ENCODE measurements at places on chromosomes 2 and 18.
A peak's percentile ranks its signal among the peaks of the same experiment; 100 is the strongest.

DNA sequence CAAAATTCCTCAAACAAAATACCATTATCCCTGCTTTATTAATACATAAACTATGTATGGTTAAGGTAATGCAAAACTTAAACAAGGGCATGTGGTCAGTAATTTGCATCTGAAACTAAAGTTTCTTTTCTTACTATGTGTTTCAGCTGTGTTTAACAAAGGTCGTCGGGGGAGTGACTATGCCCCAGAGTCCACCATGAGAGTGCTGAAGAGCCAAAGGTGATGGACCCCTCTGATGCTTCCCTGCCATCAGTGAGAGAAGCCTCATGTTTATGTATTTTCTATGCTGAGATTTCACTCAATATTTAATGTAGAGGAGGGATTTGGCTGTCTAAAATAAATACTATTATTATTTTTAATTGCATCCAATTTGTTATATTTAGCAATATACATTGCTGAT lies 707.2 kb upstream of the REG3G start:
- no peak for DNase-seq

- no peak for DNase-seq
Measured at GRCh38 chr18:77005651-77006195, 126.9 kb downstream of the MBP start.

DNA sequence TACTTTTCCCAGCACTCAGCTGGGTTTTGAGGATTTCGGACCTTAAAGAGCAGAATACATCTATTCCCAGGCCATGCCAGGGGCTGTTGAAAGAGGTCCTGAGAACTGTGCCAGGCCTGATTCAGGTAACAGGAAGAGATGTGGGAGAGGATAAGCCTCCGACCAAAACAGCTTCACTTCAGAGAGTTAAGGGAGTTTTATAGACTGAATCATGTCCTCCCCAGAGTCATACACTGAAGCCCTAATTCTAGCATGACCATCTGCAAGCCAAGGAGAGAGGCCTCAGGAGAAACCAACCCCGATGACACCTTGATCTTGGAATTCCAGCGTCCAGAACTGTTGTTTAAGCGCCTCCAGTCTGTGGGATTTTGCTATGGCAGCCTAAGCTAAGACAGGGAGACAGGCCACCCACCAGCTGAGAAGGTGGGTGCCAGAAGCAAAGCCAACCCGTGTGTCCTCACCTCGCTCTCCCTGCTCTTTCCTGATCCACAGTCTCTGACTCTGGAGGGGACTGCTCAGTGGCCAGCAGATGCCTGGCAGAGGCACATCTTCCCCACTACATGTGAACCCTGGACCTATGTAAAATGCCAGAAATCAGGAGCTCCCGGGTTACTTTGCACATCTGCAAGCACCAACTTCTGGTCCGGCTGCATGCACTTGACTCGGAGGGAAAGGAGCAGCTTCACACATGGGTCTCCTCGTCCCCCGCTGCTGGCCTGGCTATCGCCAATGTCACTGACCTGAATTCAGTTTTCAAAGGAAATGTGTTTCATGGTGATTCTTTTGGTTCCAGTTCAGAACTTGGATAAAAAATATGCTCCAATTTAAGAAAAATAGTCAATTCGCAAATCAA lies 116.8 kb upstream of the EPC2 start:
- no peak for DNase-seq

DNA sequence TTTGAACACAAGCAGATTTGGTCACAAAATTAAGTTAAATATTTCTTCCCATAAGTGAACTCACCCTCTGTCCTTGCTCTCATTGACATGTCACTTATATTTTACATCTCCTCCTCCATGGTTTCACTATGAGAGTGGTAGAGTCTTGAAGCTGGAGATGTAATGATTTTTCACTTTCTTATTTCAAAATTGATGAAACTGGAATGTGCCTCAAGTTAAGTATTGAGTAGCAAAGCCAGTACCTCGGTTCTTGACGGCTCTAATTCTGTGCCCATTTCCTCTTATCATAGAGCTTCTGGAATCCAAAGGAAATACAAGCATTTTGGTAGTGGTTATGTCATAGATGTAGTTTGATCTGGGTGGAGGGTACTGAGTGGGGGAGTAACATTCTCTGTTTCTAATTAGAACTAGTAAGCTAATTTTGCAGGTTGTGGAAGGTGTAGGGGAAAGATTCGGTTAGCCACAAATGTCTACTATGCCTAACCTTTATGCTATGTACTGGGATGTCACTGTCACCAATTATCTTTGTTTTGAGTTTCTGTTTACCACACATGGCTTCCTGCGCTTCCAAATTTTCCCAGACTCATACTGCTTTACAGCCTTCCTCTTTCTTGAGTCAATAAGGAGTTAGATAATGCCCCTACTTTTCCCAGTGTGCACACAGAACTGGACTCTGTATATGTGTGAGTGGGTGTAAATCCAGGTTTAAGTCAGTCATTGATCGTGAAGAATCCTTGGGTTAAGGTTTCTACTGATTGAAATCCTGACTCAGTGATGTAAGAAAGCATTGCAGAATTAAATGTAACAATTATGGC lies 96.8 kb downstream of the DIS3L2 start:
- DNase-seq, result no peak

- DNase-seq, result no peak
Measured at GRCh38 chr2:42102591-42103450, 55.0 kb downstream of the PKDCC start.

- no peak for DNase-seq
Measured at GRCh38 chr2:86311879-86312278, 25.5 kb downstream of the REEP1 start.

DNA sequence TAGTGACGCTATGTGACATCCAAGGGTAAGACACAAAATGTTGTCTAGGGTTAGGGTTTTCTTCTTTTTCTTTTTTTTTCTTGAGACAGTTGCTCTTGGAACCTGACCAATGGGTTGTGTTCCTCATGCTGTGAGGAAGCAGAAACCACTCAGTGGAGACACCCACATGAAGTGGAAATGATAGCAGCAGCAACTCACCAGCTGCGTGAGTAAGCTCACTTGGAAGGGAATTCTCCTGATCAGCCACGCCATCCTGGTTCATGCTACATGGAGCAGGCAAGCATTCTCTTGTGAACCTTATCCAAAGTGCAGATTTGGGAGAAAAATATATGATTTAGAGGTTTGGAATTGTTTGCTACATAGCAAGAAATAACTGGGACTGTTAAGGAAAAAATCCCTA lies 863.7 kb downstream of the EPHA4 start:
- DNase-seq, result no peak

- DNase-seq, result peak; percentile 31
Measured at GRCh38 chr2:70070542-70071268, 16.6 kb upstream of the PCBP1 start.

GRCh38 chr2:16167870-16168426 lies 227.6 kb downstream of the MYCN start:
- DNase-seq, result no peak

- DNase-seq, result no peak
Measured at GRCh38 chr2:10372203-10372861, 69.6 kb downstream of the HPCAL1 start.

DNA sequence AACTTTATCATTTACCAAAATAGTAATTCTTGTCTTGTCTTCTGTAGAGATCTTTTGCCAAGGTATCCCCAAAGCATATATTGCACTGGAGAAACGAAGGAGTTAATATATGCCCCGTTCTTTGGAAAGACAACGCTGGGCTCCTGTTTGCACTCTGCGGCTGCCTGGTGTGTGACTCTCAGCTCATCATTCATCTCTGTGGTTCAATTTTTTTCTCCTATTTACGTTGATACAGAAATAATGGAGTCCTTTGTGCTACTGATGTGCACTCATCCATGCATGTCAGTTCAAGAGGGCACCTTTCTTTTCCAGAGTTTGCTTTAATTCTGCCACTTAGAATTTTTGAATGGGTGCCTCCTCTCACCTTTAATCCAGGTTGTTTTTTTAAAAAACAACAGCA lies 655.5 kb downstream of the DCDC2C start:
- DNase-seq, result no peak

- no peak for DNase-seq
Measured at GRCh38 chr2:233021771-233022170, 8.7 kb upstream of the NGEF start.

GRCh38 chr18:63382843-63383242 lies 15.8 kb upstream of the KDSR start:
- DNase-seq, result no peak

- DNase-seq, result no peak
Measured at GRCh38 chr2:24088821-24089359, 4.3 kb upstream of the TP53I3 start.

DNA sequence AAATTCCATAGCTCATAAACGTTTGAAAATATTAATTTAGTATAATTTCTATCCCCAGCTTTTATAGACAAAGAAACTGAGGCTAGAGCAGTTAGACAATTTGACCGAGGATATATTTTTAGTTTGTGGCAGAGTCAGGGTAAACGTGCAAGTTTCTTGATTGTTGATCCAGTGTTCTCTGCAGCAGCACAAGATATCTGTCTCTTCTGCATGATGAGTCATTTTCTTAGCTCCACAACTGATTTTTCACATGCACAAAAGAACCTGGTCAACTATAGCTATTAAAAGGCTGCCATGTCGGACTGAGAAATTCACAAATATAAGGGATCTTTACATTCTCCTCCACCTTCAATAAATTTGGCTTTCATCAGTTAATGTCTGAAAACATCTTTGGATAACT lies 143.4 kb upstream of the CYP26B1 start:
- DNase-seq, result no peak

GRCh38 chr2:111057045-111057444 lies 63.7 kb upstream of the BCL2L11 start:
- no peak for DNase-seq

GRCh38 chr2:222311319-222311977 lies 12.7 kb upstream of the PAX3 start:
- DNase-seq, result no peak

DNA sequence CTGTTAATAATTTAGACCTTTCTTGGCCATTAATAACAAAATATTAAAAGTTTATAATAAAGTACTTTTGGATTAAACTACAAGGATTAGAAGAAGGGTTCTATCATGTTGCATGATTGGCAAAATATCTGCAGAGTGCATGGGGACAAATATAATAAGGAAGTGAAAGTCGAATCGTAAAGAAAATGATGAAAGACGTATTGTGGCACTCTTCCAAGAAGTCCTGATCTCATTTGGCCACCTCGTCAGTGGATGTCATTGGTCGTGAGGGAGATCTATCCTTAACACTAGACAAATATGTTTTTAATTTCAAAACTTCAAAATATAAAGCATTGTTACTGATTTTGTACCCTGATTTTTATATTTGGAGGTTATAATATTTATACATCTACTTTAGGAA lies 197.7 kb upstream of the STON1 start:
- DNase-seq, result no peak

DNA sequence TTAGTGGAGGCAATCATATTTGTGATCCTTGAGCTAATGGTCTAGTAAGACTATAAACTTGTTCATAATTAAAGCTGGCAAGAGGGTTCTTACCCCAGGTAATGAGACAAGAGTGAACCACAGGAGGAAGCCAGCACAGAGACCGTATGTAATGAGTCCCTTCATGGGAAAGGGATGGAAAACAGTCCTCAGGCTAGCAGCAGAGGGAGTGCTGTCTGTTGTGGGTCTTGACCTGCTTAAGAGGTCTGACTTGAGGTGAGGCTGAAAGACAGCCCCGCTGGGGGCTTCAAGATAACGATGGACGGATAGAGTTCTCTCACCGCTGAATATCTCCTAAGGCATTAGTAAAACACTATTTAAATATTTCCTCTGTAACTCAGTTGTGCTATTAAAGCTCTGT lies 16.2 kb upstream of the POLE4 start:
- no peak for DNase-seq

- DNase-seq, result no peak
Measured at GRCh38 chr2:223197046-223197445, 145.1 kb downstream of the KCNE4 start.

GRCh38 chr2:239818086-239818485 lies 207.1 kb downstream of the NDUFA10 start:
- DNase-seq, result no peak

DNA sequence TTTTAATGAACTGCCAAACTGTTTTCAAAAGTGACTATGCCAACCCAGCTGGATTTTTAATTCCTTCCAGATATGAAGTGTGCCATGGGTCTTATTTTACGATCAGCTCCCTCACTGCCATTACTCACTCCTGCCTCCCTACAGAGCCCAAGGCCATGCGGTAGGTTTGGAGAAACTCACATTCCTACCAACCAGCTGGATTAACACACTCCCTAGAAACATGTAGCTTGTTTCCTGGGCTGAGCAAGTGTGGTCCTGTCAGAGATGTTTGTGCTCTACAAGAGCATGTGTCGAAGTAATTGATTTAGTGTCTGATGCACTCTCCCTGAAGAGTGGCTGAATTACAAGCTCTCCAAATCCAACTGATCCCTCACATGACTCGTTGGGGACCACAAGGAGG lies 82.5 kb downstream of the SPP2 start:
- no peak for DNase-seq

- DNase-seq, result no peak
Measured at GRCh38 chr2:86017901-86018896, 87.5 kb downstream of the POLR1A start.

- DNase-seq, result no peak
Measured at GRCh38 chr2:63121055-63121834, 70.6 kb downstream of the OTX1 start.

DNA sequence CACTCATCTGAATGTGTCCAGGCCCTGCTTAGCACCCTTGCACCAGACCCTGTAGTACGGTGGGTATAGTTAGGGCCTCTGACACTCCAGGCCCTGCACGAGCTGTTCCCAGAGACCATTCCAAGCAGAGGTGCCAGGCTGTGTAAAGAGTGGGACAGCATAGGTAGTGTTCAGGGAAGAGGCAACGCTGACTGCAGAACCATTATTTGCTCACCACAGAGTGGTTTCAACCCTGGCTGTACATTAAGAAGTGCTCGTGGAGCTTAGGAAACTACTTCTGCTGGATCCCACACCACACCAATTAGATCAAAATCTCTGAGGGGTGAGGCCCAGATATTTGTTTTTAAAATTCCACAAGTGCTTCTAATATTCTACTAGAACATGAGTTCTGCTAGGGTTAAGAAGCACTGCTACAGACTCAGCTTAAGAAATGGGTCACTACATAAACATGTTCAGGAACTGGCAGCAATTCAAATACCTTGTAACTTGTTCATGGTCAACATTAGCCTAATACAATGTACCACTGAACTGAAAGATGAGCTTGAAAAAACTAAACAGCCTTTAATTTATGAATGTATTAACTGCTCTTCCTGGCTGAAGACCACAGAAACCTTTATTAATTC lies 183.0 kb downstream of the MYO5B start:
- no peak for DNase-seq

DNA sequence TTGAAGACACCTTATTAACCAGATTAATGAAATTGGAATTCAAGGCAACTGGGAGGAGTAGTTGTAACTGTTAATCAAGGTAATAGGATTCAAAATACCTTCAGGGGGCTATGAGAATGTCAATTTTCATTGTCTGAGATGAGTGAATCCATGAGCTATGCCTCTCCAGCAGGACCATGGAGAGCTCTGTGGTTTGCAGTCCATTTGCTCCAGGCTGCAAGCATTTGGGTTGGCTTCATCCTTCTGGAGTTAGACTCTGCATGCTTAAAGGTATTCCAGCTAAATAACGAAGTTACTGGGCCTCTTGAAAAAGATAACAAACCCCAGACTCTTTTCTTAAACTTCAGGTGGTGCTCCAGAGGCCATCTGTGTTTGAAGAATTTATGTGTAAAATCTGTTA lies 207.1 kb upstream of the SLC8A1 start:
- DNase-seq, result no peak
